LoVo (cell line): ENCODE measurements at places on chromosomes 13 and 19.

DNA sequence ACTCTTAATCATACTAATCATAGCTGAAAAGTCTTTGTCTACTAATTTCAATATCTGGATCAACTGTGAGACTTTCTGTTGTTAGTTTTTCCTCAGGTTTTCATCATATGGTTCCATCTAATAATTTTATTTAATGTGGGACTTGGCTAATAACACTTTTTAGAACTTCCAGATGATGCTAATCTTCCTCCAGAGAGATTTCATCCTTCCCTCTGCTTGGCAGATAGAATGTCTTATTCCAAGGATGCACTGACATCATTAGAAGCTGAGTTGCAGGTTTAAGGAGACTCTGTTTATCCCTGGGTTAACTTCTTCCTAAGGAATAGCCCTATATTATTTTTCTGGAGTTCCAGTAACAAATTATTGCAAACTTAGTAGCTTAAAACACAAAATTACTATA is 325.6 kb downstream of the COG6 start:
- DNase-seq: no peak

DNA sequence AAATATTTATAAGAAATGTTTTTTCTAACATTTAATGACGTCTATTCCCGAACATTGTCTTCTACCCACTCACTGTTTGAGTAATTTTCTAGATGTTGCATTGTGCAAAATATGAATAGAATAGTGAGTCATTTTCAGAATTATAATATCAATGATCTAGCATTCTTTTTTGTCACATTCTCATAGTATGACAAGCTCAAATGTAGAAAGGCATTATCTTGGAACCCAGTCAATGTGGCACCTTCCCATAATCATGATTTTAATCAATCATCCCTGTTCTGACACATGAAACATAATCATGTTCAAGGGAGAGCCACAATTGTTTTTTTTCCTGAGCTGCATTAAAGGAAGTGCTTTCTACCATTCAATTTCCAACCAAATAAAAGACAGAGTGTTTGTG is 265.8 kb downstream of the OXGR1 start:
- no peak for DNase-seq

DNA sequence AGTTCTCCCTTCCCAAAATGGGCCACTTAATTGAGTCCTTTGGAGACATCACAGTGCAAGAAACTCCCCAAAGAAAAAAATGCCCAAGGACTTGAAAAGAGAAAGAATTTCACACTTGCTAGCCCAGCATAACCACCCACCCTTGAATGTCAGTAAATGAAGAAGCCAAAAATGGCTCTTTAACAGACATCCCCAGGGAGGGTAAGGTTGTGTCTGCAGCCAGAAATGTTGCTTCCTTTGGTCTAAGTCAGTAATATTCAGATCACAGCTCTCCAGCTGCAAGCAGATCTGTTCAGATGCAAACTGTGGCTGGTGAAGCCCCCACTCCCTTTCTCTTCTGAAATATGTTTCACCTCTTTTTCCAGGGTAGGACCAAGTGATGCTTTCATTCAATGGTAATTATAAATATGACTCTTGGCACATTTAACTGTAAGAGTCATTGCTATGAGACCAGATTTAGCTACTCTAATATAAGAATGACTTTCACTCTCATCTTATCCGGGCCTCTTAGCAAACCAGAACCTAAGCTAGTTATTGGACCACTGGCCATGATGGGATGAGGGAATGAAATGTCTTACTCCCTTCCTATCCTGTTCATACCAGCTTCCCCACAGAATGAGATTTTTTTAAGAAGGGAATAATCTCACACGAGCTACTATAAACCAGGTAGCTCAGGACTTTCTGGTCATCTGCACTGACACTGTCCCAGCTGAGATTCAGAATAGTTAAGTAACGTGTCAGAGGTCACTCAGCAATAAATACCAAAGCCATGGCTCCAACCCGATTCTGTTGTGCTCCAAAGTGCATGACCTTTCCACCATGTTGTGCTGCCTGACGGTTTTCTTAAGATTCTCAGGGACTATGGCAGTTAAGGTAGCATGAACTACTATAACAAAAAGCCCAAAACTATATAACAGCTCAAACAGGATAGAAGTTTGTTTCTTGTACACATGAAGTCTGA is 234.1 kb downstream of the FOXO1 start:
- DNase-seq: no peak

GRCh38 chr19:43540381-43540780 is 7.4 kb downstream of the ZNF575 start:
- no peak for DNase-seq

DNA sequence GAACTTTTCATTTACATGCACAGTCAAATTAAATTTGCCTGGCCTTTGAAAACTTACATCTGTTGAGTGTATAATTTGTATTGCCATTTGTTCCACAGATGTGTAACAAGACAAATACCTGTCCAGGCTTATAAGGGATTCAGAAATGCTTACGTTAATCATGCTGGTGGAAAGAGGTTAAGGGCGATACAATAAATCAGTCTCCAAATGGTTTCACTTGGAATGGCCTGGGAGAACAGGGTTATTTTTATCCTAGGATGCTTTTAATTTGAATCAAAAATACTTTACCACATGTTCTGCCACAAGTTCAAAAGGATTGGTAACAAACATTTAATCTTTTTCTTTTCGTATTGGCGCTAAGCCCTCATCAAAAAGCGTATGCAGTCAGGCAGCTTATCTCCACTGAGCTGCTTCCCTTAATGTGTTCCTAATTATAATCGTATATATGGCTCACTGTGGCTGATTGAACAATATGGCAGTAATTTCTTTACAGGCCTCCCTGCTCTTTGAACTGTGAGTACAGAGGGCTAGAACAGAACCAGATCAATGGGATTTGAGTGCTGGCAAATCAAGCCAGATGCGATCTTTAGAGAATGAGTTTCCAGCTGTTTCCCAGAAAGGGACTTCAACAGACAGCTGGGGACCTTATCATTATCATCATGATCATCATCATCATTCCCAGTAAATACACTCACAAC is 425.7 kb downstream of the SPRY2 start:
- no peak for DNase-seq

DNA sequence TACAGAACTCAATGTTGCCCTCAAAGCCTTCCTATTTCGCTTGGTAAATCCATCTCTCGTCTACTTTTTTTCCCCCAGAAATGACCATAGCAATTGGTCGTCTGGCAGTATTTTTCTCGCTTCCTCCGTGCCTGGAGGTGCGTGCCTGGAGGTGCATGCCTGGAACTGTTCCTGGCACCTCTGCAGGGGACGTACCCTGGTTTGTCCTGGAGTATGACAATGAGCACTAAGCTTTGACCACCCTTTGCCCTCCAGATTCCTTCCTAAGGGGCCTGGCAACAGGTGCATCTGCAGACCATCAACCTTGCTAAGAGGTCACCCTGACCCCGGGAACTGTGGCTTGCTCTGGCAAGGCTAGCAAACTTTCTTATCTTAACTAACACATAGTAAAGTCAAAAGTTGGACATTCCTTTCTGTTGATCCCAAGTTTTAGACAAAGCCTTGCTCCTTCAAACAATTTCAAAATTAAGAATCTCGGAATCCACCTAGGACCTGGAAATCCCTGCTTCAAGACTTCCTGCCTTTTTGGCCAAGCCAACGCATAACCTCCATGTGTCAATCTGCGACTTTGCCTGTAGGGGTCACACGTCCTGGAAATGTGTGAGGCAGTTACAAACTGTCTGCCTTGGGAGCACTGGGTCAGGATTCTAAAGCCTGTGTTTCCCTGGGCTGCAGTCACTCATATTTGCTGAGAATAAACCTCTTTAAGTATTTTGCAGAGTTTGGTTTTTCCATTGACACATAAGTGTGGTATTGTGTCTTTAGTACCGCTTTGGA is 28.8 kb upstream of the TUBGCP3 start:
- DNase-seq: no peak

GRCh38 chr19:38592940-38593339 is 24.8 kb downstream of the MAP4K1 start:
- DNase-seq: no peak

DNA sequence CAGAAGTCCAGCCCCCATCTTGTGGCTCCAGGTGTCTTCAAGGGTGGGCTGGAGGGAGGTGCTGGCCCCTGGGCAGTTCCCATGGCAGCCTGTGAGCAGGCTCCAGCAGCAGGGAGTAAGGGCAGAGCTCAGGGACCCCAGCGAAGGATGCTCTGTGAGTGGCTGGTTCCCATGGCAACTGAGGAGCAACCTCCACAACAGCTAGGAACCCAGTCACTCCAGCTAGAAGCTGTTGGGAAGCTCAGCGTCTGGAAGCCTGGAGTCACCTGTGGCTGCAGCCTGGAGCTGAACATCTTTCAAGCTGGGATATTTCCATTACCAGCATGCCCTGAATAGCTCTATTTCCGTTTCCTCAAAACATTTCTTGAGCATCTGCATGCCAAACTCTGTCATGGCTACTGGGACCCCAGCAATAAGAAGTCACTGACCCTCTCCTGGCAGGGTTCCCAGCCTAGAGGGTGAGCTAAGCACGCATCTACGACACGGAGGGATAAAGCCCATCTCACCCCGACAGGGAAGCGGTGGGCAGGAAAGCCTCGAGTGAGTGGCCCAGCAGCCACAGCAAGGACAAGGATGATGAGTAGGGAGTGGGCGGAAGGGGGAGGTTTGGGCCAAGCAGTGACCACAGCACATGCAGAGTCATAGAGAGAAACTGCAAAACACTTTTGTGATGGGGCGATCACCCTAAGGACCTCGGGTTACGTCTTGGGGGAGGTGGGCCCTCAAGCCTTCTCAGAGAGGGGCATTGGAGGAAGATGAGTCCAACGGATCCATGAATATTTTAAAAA is 52.6 kb downstream of the ALOX5AP start:
- no peak for DNase-seq

GRCh38 chr13:43085545-43085944 is 62.2 kb downstream of the DNAJC15 start:
- peak; percentile 30 for DNase-seq

- DNase-seq: no peak
Measured at GRCh38 chr13:109494925-109495369, 291.4 kb downstream of the IRS2 start.

- DNase-seq: peak; percentile 32
Measured at GRCh38 chr19:3055741-3056416, 6.4 kb downstream of the TLE5 start.

GRCh38 chr13:53201454-53202225 is 173.0 kb downstream of the OLFM4 start:
- no peak for DNase-seq

GRCh38 chr19:51368366-51369282 is at the start of gene CLDND2:
TSS of gene CLDND2 (minus strand) at chr19:51369003. CDS start at chr19:51368577, 426 bp downstream.
- DNase-seq: no peak

DNA sequence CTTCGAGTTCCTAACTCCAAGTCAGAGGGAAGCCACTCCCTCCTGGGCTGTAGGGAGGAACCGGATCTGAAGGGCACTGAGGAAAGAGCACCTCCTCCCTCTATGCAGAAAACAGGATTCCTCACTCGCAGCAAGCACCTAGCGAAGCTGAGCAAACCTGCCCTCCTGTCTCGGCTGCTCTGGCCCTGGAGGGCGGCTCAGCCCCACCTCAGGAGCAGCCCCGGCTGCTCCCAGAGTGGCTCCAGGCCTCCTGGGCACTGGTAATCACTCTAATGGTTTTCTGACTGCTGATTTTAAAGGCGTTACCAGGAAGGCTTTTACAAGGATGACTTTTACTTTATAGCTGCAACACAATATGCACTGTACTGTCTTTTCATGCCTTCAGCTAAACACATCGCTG is 312.5 kb downstream of the TEX29 start:
- DNase-seq: no peak

DNA sequence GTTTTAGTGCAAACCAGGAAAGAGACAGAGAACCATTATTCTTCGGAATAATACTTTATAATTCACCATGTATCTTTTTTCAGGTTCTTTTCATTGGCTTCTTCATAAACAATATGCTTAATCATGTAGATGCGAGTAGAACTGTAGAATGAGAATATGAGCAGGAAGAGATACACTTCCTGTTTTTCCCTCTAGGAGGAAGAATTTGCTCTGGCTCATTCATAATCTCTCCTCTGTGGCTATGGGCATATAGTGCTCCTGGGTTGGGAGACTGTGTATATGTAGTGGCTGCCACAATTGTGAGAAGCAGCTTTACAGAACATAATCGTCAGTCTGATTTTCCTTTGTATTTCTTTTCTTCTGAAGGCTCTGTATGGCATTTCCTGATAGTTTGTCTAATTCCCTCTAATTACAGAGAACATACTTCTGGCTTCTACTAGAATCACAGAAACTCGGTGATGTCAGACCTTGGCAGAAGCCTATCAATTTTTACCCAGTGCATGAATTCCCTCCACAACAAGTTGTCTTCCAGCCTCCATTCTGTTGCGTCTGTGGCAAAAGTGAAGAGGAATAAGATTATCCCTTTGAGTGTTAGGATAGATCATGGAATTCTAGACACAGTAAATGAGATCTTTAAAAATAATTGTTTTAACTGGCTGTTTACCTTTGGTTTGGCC is 2.9 kb upstream of the DCLK1 start:
- no peak for DNase-seq

- DNase-seq: no peak
Measured at GRCh38 chr19:29882719-29883105, 59.3 kb upstream of the URI1 start.
